ENCODE measurements at places on chromosomes 11 and 22.

- DNase-seq, result no peak
These were observed 29.5 kb upstream of the LMO1 start for GRCh38 chr11:8293171-8293570.

DNA sequence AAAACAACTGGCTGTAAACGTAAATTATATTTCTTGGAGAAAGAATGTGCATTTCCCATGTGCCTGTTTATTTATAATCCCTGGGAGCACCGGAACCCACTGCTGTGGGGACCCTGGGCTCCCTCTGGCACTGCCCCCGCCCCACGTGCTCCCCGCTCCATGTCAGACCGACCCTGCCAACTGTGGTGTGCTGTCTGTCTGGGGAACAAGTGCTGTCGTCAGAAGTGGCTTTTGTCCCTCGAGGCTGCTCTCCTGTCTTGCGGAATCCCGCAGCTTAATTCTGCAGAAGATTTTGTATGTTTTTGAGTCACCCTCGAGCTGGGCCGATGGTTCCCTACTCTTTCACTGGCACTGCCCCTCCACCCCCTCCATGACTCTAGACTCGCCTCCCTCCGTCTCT, 2.4 kb downstream of the LRRC10B start:
- DNase-seq, result no peak

GRCh38 chr11:126061707-126062678, 673 bp downstream of the CDON start:
- DNase-seq, result no peak

DNA sequence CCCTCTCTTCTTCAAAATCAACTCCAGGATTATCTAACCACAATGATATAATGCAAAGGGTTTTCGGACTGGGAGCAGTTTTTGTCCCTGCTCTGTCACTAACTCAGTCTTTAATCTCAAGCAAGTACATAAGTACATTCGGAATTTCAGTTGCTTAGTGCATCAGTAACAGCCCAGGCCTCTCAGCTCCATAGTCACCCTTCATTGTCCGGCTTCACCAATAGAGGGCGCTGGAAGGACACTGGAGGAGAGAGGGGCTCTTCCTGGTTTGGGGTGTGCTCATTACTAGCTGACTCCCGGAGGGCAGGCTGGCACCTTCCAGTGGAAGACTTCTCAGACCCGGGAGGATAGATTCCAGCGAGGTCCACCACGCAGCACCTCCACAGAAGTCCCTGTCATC, 90.4 kb upstream of the PDGFD start:
- no peak for DNase-seq

DNA sequence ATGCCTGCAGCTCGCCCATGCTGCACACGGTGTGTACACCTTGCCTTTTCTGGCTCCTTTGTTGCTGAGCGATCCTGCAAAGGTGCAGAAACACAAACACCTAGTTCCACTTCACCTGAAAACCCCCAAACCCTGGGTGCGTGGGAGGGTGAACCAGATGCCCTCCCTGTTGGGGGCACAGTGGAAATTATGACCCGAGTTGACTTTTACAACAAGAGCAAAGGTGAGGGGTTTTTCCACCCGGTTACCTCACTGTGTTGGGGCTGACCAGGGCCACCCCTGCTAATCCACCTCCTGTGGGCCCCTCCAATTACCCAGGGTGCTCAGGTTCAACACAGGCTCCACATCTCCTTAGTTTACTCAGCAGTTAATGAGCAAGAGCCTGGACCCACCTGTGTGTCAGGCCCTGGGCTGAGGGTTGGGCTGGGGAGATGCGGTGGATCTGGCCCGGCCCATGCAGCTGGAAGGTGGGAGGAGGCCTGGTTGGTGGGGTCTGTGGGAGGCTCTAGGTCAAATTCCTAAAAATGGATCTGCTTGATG, 42.1 kb downstream of the LRRC32 start:
- DNase-seq, result no peak

DNA sequence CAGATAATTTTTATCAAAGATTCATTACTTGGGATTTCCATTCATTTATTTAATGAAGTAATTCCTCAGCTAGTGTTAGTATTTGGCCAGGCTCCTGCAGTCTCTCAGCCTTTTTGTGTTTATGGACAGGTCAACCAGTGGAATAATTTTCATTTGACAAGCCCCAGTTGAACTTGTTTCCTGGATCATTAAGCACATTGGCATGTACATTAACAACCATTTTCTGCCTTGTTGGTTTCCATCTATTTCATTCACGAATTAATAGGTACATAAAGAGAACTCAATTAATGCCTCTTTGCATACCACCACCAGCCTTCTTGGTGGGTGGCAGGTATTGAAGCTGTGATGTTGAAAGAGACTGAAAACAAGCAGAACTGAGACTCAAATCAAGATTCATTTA, 745.2 kb downstream of the KCNA4 start:
- no peak for DNase-seq

GRCh38 chr22:46116491-46116958, 33.8 kb upstream of the PPARA start:
- peak; percentile 83 for DNase-seq

DNA sequence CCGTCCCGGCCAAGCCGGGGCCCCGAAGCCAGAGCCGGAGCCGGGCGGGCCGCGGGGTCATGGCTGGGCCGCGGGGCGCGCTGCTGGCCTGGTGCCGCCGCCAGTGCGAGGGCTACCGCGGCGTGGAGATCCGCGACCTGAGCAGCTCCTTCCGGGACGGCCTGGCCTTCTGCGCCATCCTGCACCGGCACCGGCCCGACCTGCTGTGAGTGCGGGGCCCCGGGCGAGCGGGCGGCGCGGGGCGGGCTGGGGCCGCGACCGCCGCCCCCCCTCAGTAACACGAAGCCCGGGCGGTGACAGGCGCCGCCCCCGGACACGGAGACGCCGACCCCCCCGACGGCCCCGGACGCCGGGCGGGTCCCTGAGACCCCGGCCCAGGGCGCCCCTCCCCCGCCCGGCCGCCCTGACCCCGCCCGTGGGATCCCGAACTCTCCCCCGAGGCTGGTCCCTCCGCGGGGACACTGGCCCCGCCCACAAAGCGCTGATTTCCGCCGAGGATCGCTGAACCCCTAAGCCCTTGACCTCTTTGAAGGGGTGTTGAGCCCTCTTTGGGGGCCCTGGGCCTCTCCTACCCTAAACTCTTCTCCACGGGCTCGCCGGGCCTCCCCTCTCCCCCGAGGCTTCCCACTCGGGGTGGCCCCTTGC, 389 bp downstream of the MICALL1 start:
- no peak for DNase-seq

DNA sequence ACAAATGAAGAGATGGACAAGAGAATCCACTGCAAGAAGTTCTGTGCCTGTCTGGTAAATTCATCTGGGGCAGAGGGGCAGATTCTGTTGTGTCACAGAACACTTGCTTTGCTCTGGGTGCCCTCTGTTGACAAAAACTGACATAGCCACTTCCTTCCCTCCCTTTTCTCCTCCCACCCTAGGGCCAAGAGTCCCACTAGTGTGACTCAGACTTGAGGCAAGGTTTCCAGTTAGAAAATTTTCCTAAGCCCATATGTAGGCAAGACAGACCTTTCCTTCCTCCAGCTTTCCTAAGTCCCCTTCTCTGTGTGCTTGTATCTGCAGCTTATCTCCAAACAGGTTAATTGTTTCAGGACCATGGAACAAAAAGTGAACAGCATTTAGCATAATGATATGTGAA, 106.8 kb downstream of the RBFOX2 start:
- DNase-seq, result no peak

DNA sequence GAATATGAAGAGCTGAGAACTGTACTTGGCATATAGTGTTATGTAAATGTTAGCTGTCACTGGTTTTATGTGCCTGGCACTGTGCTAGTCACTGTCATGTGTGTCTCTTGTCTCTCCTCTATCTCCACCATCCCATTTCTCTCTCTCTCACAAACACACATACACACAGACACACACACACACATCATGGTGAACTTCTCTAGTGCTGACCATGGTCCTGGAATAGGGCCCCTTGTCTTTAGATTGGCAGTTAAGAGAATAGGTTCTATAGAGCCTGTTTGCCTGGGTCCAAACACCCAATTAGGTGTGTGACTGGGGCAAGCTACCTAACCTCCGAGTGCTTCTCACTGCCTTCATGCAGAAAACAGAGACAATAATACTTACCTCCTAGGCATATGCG, 109.7 kb upstream of the NARS2 start:
- no peak for DNase-seq

DNA sequence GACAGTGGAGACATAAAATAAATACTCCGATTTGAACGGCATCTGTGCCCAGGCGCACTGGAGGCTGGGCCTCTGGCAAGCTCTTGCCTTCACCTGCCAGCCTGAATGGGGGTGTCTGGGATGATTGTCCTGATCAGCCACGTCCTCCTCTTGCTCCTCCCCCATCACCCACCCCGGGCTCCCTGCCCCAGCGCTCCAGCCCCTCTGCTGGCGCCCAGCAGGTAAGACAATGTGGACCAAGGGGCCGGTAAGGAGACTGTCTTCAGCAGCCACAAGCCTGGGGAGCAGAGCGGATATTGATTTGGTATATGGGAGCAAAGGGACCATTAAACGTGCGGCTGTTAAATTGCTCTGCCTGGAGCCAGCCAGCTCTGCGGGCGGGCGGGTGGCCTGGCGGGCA, 24.9 kb downstream of the WNT11 start:
- DNase-seq, result no peak

DNA sequence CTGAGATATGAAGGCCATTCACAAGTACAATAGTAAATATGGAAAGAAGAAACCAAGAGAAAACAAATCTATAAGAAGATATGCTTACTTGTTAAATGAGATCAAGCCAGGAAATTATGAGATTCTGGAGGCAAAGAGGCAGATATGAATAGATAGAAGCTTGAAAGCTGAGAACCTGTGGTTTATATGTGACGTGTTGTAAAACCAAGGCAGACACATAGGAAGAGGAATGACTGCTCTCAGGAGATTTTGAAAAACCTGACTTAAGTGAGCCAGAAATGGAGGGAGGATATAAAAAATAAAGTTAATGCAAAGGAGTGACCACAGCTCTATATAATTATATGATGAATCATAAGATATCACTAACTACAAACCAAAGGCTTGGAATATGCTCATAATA, 1160.5 kb upstream of the CNTN5 start:
- no peak for DNase-seq

- DNase-seq, result peak; percentile 47
These were observed 30.3 kb upstream of the ASPHD2 start for GRCh38 chr22:26398741-26399153.

GRCh38 chr11:35800970-35801953, 138.7 kb downstream of the TRIM44 start:
- no peak for DNase-seq

GRCh38 chr11:32893343-32894148, 935 bp downstream of the QSER1 start:
- DNase-seq, result peak; percentile 64

All from naive thymus-derived CD8-positive, alpha-beta T cell (primary cell).